ENCODE measurements at places on chromosomes 7 and 10. TPM values are rescaled to one million over a fixed set of nuclear protein-coding genes. Genes with fewer than 3 reads are reported as not detected.

DNA sequence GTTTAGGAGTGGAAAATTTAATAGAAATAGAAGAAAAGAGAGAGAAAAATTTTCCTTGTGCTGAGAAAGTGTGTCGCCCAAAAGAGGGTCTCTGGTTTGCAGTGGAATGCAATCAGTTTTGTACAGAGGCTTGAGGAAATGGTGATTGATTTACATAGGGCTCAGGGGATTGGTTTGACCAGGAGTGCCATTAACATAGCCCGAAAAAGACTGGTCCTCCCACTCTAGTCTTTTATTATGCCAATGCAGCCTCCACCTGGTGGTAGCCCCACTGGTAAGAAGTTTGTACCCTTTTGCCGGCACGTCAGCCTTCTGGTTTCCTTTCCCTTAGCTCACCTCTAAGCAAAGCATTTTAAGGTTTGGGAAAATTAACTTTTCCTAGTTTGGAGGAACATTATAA is 885.3 kb downstream of the XPNPEP1 start:
- no peak for DNase-seq

Gene UNCX
- total RNA-seq: not detected

DNA sequence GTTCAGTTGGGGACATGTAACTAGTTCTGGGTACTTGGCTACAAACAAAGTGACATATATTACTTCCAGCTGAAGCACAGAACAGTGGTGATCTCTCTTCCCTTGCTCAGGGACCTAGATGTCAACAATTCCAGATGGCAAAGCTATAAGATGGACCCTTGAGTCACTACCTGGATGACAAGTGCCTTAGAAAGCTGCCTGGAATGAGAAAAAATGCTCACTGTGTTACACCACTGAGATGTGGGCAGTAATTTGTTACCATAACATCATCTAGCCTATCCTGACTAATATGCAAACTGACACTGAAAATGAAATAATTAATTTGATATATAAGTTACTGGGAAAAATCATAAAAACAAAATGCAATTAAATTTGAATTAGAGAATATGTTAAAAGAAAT is 16.4 kb upstream of the CTTNBP2 start:
- DNase-seq: no peak

DNA sequence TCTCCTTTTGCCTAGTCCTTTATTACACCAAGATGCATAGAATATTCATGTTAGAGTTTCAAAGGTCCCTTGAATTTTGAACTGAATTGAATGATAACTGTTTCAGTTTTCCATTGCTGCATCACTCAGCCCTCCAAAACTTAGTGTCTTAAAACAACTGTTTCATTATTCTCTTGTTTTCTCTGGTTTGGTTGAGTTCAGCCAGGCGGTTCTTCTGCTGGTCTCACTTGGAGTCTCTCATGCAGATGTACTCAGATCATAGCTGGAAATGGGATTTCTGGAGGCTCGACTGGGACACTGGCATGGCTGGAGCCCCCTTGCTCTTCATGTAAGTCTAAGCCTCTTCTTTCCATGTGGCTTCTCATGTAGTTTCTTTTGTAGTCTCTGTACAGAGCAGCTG is 107.2 kb upstream of the MKI67 start:
- DNase-seq: no peak

DNA sequence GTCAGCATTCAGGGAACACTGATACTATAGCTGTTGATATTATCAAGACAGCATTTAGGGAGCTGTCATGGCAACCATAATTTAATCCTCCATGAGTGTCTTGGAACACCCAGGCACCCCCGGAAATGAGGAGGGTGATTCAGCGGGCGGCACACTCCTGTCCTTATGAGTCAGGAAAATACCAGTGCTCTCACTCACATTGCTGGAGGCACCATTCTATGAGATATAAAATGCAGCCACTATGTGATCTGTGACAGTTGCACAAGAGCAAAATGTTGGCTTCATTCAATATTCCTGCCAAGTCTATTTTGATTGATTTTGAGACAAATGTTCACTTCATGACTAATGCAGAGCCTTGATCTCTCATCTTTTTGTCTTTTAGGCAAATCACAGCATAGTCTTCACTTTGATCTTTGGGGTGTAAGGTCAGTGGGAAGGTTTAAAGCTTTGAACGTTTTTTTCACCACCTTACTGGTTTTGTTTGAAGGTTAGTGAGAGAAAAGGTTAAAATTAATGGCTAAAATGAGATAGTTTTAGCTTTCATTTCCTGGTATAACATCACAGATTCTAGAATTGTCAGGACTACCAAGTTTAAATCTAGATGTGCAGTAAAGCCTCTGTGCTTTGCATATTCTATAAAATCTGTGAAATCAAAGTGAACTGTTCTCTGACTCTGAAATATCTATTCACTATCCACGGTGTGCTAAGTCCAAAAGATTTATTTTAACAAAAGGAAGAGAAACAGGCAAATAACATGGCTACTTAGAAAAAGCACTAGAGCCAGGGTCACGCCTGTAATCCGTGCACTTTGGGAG is 12.4 kb upstream of the ARHGAP12 start:
- no peak for DNase-seq

DNA sequence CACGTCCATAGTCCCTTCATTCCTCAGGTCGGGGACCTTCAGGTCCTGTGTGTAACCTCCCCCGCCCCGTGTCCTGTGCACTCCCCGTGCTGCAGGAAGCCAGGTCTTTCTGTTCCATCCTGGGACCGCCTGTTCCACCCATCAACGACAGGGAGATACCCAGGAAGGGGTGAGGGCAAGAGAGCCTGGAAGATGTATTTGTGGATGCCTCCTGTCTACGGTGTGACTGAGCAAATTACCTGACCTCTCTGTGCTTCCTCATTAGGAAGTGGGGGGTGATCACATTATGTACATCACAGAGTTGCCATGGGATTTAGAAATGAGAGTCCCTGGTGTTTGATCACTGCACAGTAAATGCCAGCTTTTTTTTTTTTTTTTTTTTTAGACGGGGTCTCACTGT is 46.3 kb downstream of the GRID2IP start:
- no peak for DNase-seq

DNA sequence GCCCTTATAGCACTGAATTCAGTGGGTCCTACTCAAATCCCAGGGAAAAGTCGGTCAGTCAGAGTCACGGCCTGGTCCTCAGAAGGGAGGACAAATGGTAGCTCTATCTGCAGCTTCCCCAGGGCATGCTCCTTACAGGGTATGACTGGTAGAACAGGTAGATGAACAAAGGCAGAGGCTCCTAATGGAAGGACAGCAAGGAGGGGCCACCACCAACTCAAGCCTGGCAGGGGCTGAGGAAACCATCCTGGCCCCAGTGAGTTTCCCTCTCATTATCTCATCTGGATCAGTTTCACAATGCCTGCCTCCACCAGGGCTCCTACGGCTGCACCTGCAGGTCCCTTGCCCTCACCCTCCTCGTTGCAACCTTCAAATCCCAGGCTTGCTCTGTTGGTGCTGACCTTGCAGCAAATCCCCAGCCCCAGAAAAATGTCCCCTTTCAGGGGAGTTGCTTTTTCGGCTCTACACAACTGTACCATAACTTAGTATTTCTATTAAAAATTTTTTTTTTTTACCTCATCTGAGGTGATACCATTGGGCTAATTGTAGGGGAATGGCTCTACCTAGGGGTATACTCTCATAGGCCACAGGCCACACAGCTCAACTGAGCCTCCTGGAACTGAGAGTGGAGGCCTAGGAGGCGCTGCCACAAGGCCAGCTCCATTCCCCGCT is 2.4 kb upstream of the MYO1G start:
- peak; percentile 70 for DNase-seq

Gene ANKRD30A
- not detected for total RNA-seq

- no peak for DNase-seq
Observed at GRCh38 chr7:73350306-73351068, 22.5 kb downstream of the FKBP6 start.

DNA sequence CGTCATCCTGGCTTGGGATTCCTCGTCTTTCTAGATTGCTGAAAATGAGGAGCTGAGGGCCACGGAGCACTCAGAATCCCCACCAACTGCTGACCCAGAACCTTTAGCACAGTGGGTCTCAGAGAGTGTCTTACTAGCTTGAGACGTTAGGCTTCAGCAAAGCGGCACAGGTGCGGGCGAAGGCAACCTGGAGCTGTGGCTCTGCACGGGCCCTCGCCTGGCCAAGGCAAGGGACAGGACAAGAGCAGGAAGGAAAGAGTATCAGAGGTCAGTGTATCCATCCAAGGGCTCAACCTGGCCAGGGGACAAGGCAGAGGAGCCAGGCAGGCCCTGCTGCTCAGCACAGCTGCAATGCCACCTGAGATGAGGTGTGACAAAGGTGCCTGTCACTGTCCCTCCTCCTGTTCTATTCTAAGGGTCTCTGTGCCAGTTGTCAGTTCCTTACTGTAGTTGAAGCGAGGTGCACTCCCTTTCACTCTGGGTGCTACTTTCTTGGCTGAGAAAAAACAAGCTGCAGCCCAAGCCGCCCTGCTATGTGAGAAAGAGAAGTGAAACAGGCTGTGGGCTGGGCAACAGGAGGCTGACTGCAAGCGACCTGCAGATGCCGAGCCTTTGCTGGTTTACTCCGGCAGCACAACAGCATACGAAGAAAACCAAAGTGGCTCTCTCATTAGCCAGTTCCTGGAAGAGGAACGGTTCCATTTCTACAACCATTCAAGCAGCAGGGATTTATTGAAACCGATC is 33.3 kb upstream of the KDM7A start:
- DNase-seq: peak; percentile 80

Gene GBX1
- not detected for total RNA-seq

DNA sequence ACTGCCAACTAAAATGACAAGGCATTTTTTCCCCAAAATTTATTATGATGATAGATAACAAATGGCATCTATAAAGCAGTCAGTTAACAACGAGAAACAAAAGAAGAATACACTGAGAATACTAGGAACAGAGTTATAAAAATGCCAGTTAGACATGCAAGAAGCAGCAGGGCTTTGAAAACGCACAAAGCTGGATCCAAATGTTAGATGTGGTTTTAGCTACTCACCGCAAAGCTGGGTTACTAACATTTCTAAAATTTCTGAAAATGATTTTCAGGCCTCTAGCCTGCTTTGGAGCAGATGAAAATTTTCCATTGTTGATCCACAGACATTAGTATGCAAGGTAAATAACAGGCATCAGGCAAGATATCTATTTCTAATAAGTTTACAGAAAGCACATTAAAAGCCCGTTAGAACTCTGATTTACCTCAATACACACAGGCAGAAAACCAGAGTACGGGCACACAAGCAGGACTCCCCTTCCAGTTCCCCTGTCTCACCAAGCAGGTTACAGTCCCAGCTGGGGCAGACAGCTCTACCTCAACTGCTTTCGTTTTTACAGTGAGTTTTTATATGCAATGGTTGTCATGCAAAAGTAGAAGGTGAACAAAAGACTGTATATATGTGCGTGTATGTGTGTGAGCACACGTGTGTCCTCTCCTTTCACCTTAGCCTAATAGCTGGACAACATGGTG is 37.9 kb downstream of the GLI3 start:
- DNase-seq: peak; percentile 2

GRCh38 chr10:73816917-73817729 is 5.7 kb upstream of the NDST2 start:
- no peak for DNase-seq

Measured in activated CD8-positive, alpha-beta T cell treated with anti-CD3 and anti-CD28 coated beads for 36 hours (primary cell).